ENCODE measurements at places on chromosomes 7 and 10.

- no peak for DNase-seq
Observed at GRCh38 chr10:118783776-118784545, 29.2 kb upstream of the CACUL1 start.

DNA sequence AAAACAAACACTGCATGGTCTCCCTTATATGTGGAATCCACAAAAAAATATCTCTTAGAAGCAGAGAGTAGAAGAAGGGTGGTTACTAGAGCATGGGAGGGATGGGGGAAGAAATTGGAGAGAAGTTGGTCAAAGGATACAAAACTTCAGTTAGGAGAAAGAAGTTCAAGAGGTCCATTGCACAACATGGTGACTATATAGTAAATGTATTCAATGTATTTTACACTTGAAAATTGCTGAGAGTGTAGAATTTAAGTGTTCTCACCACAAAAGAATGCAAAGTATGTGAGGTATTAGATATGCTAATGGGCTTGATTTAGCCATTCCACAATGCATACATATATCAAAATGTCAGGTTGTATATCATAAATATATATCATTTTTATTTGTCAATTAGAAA lies 232.0 kb upstream of the CELF2 start:
- no peak for DNase-seq

GRCh38 chr10:62853710-62854109 lies 37.5 kb upstream of the EGR2 start:
- DNase-seq, result no peak

DNA sequence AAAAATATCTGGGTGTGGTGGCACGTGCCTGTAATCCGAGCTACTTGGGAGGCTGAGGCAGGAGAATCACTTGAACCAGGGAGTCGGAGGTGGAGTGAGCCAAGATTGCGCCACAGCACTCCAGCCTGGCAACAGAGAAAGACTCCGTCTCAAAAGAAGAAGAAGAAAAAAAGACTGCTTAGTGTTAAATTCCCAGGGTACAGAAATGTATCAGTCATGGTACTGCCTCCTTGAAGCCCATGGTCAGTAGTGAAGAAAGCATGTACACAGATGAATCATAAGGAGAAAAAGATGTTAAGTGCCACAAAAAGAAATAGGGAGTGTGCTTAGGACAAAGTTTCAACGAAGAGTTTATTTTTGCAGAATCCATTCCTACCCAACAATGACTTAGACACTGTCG lies 62.5 kb upstream of the KMT2E start:
- no peak for DNase-seq

DNA sequence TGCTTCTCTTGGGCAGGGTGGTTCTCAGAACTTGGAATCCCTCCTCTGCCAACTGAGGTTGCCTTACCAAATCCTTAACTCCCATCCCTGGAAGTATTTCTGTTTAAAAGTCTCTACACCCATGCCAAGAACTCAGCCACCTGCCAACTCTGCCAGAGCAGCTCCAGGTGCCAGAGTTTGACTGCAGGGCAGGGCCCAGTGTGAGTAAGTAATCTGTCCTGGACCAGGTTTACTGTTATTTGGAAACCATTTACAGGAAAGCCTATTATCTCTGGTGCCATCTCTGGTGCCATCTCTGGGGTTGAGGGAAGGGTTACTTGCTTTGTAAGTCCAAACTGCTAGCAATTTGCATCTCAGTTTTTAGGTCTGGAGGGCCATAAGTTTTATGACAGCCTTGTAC lies 2.5 kb downstream of the TSPAN15 start:
- no peak for DNase-seq

DNA sequence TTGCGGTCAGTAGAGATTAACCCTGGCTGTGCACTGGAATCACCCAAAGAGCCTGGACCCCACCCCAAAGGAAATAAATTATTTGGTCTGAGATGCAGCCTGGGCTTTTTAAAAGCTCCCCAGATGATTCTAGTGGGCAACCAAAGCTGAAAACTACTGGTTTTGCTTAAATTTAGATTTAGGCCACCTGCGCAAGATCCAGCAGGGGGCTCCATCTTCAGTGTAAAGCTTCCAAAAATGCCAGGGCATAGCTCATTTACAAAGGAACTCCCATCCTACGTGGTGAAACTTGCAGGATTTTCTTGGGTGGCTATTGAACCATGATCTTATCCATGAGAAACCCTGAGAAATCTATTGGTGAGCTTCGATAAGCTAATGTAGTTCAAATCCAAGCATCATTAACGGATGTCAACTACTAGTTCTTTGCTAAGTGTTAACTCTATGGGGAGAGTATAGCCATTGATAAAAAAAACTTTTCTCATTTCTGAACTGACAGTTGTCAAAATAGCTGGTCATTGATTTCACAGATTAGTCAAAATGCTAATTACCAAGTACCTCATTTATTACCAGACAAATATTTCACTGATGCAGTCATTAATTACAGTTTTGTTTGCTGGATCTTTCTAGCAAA lies 315.3 kb downstream of the LHFPL3 start:
- DNase-seq, result peak; percentile 22

- no peak for DNase-seq
Observed at GRCh38 chr7:11701829-11702560, 130.0 kb downstream of the THSD7A start.

DNA sequence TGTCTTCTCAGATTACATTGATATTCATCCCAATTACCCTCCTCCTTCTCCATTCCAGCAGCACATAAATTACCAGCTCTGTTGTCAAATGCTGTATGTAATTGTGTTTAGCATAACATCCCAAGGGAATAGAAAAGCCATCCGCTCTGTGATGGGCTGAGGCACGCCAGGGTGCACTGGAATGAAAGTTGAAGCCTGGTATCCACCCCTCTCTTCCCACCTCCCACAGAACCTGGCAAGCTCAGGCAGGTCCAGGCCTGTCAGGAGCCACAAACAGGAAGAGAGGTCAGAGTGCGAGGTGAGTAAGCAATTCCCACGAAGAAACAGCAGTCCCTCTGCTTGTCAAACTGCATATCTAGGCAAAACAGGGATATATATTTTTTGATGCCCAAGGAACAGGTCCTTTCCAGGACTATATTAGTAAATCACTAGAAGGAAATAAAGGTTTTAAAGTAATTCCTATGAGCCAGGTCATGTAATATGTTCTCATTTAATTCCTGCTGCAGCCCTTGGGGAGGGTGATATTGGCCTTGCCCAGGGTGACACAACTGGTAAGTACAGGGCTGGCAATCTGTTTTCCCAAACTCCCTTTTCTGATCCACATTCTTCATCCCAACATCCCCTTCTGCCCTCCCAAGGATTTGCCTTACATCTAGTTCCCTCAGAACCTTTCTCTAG lies 155.6 kb upstream of the GHITM start:
- no peak for DNase-seq

GRCh38 chr7:93894426-93894825 lies 3.9 kb upstream of the TFPI2 start:
- DNase-seq, result peak; percentile 9

DNA sequence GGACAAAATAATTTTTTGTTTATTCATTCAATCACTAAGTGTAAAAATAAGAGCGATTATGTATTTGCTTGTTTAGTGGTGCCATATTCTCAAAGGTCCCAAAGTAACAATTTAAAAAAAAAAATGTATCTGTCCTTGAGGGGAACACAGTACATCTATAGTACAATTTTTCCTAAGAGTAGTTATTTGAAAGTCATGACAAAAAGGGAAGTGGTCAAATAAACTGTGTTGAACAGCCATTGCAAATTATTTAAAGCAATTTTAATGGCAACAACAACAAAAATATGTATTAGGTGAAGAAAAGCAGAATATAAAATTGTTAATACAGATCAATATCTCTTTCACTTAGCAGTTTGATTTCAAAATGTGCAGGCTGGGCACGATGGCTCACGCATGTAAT lies 943.5 kb downstream of the CNTNAP2 start:
- no peak for DNase-seq

- DNase-seq, result no peak
Observed at GRCh38 chr10:44194435-44194834, 190.5 kb downstream of the CXCL12 start.

DNA sequence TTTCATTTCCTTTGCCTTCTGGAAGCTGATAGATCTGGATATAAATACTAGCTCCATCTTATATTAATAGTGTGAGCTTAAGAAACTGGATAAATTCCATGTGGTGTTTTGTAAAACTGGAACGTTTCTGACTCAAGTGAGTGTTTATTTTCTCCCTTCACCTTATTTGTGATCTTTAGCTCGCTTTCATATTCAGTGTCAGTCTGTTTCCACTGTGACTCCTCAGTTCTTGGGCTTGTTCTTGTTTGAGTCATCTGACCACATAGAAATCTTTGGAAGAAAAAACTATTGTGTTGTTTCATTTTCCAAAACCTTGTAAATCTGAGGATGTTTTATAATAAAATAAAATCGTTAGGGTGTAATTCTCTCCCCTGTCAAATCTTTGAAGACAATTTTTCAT lies 186.4 kb downstream of the POLR1F start:
- DNase-seq, result no peak

DNA sequence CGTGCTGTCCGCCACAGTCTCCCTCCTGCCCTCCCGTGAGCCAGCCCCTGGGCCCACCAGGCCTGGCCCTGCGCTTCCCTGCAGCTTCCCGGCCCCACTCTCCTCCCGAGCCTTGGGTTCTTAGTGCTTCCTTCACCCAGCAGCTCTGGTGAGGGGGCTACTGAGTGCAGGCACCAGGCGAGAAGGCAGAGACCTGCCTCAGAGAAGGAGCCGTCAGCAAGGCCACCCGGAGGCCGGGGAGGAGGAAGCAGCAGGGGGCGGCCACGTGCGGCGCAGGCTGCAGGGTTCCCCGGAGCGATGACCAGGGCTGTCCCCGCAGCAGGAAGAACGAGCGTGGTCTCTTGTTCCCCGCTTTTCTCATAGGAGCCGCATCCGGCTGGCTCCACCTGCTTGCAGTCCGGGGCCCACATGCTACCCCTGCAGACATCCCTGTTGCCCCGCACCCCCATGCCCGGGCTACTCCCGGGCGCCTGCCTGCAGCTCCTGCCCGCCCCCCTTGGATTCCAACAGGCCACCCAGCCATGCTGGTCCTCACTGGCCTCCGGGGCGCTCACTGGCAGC lies 20.5 kb downstream of the YKT6 start:
- DNase-seq, result no peak

DNA sequence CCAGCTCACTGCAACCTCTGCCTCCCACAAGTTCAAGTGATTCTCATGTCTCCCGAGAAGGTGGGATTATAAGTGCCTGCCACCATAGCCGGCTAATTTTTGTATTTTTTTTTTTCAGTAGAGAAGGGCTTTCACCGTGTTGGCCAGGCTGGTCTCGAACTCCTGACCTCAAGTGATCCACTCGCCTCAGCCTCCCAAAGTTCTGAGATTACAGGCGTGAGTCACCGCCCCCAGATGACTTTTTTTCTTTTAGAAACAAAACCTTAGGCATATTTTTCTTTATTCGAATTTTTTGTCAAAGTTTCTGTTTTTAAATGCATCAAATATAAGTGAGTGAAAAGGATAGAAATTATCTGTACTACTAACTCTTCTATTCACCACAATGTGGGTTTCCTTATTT lies 113.1 kb downstream of the LRRC4 start:
- no peak for DNase-seq

DNA sequence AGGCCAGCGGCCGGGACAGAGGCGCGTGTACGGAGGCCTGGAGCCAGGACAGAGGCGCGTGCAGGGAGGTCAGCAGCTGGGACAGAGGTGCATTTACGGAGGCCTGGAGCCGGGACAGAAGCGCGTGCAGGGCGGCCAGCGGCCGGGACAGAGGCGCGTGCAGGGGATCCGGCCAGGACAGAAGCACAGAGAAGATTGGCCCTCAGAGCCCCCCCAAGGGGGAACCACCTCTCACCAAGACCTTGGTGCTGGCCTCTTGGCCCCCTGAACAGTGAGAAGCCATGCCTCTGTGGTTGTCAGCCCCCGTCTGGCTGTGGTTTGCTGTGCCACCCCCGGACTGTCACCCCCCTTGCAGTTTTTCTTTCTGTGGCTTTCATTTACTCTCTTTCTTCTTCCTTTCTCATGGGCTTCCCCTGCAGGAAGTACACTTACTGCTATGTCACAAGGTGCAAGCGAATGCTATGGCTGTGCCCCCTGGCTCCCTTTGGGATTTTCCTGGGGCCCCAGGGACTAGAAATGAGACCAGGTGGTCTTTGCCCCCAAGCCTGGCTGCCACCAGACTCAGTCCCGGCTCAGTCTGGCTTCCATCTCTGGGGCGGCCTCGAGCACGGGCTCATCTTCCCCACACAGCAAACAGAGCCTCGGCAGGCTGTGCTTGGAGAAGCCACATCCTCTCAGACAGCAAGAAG lies 41.1 kb downstream of the INSIG1 start:
- no peak for DNase-seq

DNA sequence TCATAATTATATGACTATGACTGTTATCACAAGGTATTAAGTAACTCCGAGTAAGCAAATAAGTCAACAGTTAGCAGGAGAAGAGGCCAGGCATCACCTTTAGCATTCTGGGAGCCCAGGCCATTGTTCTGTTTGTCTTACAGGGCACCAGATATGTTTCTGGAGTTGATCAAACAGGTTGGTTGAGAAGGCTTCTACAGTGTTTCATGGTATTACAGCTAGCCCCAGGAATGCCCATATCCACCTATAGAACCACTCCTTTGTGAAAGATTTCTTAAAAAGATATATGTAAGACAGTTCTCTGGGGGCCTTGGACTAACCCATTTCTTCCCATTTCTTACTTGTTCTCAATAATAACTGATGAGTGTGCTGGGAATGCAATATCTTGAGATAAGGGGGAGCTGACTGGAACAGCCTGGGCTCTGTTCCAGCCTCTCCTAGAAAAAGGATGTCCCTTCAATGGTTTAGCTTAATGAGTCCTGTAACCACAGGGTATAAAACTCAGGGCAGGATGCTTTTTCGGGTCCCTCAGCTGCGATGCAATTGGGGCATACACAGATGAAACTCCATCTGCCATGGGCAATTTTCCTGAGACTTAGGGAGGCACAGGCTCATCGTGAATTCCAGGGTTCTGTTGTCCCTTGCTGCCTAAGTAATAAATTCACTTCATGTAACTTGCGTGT lies 286.4 kb downstream of the BAMBI start:
- no peak for DNase-seq

- DNase-seq, result peak; percentile 12
Observed at GRCh38 chr7:73519867-73520672, 2.0 kb downstream of the BAZ1B start.

Data from hepatic stellate cell (primary cell).